ENCODE measurements at places on chromosomes 11 and 22.
A peak's percentile ranks its signal among the peaks of the same experiment; 100 is the strongest.

GRCh38 chr11:94926271-94926625 lies 47.1 kb downstream of the CWC15 start:
- no peak for DNase-seq

DNA sequence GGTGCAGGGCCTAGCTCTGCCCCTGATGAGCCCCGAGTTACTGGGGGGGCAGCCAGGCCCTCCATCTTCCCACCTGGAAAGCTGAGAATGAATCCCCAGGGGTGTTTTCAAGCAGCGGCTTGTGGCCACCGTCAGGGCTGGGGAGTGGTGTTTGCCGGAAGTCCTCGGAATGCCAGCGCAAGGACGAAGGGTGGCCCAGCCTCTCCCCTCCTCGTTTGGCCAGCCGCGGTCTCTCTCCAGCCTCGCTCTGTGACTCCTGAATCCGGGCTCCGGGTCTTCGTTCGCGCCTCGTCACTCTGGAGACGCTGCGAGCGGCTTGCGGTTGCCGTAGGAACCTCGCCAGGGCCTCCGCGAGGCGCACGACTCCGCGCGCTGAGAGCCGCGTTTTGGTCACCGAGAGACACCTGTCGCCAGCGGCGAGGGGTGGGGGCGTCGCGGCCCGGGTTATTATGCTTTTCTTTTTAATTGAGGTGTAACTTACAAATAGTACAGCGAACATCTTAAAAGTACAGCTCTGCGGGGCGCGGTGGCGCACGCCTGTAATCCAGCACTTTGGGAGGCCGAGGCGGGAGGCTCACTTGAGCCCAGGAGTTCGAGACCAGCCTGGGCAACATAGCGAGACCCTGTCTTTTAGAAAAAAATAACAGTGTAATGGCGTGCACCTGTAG lies 6.3 kb upstream of the KDELR3 start:
- DNase-seq, result peak; percentile 20

DNA sequence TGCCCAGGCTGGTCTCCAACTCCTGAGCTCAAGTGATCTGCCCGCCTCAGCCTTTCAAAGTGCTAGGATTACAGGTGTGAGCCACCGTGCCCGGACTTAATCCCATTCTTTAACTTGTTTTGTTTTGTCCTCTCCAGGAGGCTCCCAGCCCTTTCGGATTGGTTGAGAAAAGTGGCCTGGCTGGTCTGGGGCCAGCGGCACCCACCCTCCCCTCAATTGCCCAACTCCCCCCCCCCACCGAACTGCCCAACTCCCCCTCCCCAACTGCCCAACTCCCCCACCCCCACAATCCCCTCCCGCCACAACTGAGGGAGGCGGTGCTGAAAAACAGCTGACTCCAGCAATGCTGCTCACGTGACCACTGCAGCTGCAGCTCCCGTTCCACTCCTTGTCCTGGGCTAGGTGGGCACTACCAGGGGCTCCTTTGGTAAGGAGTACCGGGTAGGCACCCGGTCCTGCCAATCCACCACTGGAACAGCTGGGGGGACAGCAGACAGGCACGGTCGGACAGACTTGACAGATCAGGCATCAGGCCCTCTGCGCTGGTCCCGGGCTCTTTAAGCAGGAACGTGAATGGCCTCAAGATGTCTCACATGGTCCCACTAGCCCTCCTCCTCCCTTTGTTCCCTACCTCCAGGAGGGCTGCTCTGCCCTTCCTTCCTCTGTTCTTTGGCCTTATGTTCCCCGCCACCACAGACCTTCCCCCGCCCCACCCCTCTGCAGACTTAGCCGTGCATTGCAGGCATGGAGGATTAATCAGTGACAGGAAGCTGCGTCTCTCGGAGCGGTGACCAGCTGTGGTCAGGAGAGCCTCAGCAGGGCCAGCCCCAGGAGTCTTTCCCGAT lies at the start of gene TCN2:
TCN2 (plus strand) TSS at position 720 of the 845 bp plus-strand sequence. CDS start 158 bp downstream, outside the sequence.
- peak; percentile 85 for DNase-seq

DNA sequence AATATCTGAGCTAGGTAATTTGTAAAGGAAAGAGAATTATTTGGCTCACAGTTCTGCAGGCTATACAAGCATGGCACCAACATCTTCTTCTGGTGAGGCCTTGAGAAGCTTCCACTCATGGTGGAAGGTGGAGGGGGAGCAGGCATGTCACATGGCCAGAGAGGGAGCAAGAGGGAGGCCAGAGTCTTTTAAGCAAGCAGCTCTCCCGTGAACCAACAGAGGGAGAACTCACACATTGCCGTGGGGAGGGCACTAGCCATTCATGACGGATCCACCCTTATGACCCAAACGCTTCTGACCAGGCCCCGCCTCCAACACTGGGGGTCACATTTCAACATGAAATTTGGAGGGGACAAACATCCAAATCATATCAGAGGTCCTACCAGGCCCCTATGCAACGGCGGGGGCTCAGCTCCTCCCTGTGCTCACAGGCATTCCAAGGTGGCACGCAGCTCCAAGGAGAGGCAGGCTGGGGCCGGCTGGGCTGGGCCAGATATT lies 4.6 kb downstream of the C11orf96 start:
- no peak for DNase-seq

DNA sequence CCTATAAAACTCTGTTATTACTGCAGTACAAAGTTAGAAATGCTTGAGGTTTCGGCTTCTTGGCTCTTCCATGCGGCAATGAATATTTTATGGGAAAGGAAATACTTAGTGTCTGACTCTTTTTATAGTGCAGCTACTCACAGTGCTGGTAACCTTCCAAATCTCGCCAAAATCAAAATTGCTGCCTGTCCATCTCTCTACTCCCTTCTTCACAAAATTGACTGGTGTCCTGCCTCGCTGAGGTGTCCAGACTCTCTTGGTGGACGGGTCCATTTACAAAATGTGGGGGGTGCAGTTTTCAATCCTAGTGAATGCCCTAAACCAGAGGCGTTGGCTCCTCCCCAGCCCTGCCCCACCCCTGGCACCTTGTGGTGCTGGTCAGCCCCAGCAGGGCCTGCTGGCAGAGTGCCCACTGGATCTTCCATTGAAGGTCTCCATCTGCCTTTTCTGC lies 73.5 kb downstream of the ZBTB16 start:
- DNase-seq, result no peak

DNA sequence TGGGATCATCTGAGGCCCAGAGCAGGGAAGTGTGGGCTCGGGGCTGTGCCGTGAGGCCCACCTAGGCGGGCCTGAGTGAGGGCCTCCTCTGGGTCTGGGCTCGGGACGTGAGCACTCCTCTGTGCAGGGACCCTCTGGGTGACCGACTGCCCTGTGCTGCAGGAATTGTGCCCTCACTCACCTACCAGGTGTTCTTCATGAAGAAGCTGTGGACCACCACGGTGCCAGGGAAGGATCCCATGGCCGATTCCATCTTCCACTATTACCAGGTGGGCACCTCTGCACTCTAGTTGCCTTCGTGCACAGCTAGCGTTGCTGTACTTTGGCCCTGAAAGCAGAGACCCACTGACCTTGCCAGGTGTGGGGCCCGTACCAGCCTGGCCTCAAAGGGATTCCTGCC lies 80.5 kb downstream of the MYO7A start:
- no peak for DNase-seq

GRCh38 chr22:25448435-25449051 lies 115.9 kb upstream of the GRK3 start:
- DNase-seq, result peak; percentile 7

- no peak for DNase-seq
Measured at GRCh38 chr22:43436868-43437267, 25.1 kb downstream of the MPPED1 start.

- DNase-seq, result no peak
Measured at GRCh38 chr11:119847853-119848252, 118.9 kb upstream of the NECTIN1 start.

DNA sequence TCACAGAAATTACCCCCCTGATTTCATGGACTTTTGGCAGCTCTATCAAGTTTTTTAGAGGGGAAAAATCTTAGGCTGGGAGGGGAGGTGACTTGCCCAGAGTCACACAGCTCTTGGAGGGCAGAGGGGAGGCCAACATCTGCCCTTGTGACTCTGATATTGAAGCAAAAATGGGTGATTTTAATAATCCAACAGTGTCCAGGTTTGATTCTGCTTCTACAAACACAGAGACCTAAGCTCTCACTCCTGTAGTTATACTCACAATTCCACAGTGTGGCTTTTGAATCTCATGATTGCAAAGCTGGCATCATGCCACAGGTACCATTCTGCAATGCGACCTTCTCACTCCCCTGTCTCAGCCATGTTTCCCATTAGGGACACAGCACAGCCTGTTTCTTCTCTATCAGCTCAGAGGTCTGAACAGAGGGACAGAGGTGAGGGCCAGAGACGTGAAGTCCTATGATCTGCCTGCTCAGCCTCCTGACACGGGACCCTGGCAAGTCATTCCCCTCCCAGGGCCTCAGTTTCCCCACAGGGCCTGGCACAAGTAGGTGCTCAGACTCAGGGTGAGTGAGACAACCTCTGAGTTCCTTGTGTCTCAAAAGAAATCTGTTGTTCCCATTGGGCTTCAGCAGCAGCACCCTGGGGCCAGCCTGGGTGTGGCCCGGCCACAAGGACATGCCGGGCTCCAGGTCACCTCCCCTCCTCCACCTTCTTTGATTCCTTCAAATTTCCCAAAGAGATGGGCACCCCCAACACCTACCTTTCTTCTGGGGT lies 766 bp downstream of the APOL2 start:
- DNase-seq, result no peak

DNA sequence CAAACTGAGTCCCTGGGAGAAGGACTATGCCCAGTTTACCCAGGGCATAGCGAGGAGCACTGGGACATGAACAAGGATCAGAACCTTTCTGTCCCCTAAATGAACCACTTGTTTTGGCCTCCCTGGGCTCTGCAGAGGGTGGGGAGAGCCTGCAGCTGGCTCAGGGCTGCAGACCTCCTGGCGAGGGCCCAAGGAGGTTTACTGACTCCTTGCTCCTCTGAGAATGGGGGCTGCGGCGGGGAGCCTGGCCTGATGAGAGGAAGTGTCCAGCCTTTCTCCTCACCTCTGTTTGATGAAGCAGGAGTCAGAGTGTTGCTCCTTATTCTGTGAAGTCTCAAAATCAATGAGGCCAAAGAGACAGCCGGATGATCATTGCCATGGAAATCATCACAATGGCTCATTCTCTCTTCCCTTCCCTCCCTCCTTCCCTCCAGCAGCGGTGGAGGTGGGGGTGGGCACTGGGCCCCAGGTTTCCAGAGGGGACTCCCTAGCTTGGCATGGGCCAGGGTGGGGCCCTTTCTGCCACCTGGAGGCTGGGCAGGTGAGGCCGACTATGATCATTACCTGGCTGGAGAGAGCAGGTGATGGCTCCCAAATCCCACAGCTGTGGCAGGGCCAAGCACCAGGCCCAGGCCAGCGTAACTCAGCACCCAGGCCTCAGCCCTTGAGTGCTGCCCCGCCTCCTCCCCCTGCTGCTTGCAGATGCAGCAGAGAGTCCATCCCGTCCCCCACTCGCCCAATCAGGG lies 169.7 kb downstream of the CEP164 start:
- no peak for DNase-seq

DNA sequence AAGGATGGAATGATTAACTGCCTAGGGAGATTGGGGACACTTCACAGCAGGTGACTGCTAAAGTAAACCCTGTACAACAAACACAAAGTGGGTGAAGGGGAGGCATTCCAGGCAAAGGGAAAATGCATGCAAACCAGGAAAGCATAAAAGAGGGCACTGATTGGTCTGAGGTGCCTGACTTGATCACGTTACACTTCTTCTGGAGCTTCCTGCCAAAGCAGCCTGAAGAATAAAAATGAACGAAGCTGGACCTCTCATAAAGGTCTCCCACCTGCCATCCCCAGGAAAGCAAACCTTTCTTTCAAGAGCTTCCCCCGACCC lies 46.7 kb upstream of the SCUBE2 start:
- DNase-seq, result no peak

- peak; percentile 19 for DNase-seq
Measured at GRCh38 chr11:7004482-7004881, 15.7 kb downstream of the ZNF214 start.

GRCh38 chr22:50160947-50161346 lies 9.6 kb upstream of the PANX2 start:
- no peak for DNase-seq

GRCh38 chr11:102640946-102641345 lies 15.8 kb upstream of the MMP20 start:
- DNase-seq, result no peak

DNA sequence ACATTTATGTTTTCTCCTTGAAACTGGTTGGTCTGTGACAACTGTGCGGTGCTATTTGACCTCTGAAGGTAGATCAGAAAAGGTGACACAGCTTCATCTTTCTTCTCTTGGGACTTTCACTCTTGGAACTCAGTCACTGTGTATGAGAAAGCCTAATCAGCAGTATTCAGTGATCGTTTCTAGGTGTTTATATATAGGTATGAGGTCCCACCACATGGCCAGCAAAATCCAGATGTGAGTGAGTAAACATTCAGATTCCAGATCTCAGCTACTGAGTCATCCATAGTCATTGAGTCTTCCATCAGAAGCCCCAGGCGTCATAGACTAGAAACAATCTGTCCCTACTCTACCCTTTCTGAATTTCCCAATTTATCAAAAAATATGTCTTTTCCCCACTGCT lies 117.3 kb upstream of the CTSC start:
- no peak for DNase-seq

DNA sequence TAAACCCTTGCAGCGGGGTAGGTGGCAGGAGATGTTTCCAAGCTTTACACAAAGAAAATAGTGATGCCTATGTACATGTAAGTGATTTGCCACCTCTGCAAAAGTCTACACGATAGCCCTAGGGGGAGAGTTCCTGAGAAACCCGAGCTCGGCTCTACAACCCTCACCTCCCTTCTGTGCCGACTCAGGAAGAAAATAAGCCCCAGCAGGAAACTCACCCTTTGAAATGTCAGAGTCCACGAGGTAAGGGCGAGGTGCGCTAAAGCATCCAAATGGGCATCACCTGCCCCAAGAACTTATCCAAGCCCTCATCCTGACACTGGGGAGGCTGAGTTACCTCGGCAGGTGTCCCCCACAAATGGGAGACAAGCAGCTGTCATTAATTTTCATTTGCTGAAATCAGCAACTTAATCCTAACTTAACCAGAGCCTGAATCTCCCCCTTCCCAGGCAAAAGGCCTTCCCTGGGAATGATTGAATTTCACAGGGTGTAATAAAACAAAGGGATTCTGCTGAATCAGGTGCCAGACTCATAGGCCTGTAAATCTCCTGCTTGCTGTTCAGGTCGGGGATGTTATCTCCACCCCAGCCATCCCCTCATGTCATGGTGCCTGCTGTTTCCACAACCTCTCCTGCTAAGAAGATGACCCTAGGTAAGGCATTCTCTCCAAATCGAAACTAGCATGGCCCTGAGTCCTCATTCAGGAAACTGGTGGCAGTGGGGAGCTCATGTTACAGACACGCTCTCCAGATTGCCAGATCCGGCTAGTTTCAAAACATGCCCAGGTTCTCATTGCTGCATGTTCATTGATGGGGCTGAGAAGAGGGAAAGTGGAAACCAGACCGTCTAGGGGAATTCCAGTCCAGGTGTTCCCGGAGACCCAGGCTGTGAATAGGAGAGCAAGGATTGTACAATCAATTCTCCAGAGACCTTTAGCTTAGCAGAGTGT lies 105.3 kb upstream of the KIRREL3 start:
- no peak for DNase-seq

DNA sequence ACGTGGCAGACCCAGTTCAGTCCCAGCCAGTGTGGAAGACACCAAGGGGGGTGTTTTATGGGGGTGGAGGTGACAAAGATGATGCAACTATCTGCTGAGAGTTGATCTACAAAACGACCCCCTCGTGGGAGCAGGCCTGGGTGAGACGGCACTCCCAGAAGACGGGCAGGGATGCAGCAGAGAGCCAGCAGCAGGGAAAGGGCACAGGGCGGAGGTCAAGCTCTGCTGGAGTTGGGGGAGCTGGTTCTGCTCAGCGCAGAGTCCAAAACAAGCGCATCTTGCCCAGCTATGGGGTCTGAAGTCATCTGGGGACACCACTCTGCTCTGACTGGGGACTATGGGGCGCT lies 3.9 kb downstream of the GNB1L start:
- no peak for DNase-seq

- no peak for DNase-seq
Measured at GRCh38 chr11:46049325-46049897, 71.8 kb downstream of the PHF21A start.

Measured in CD14-positive monocyte (primary cell).